ENCODE measurements at places on chromosomes 1 and 21. TPM values are rescaled to one million over a fixed set of nuclear protein-coding genes. Genes with fewer than 3 reads are reported as not detected.

DNA sequence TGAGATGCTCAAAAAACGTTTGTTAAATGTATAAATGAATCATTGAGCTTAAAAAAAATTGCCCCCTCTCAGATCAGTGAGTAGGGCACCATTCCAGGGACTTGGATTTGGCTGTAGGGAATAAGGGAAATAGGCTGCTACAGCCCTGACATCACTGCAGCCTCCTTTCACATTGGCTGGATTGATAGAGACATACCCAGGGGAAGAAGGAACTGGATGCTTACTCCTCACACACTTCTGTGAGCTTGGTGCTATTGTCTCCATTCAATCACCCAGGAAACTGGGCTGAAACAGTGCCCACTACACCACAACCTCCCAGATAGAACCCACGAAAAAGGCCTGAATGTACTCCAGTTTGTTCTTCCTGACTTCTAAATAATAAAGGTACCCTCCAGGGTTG, 87.2 kb downstream of the TGFBR3 start:
- H3K4me3 ChIP-seq = no peak overlapping the region
- peak; percentile 56 for DNase-seq
- no peaks in the 10 kb centered on the region for H3K27me3 ChIP-seq
- peaks cover 15% of the 10 kb centered on the region for H3K4me1 ChIP-seq
- H3K27ac ChIP-seq = peak overlapping the region; percentile 68
- H3K36me3 ChIP-seq = no peaks in the 10 kb centered on the region

GRCh38 chr1:211099393-211099792, 34.6 kb downstream of the KCNH1 start:
- H3K27me3 ChIP-seq = no peaks in the 10 kb centered on the region
- H3K36me3 ChIP-seq = no peaks in the 10 kb centered on the region
- no peak overlapping the region for H3K4me3 ChIP-seq
- DNase-seq = no peak
- no peak overlapping the region for H3K27ac ChIP-seq

- H3K27me3 ChIP-seq = no peaks in the 10 kb centered on the region
- H3K4me1 ChIP-seq = no peaks in the 10 kb centered on the region
- no peak overlapping the region for H3K4me3 ChIP-seq
- no peak for DNase-seq
- H3K27ac ChIP-seq = no peak overlapping the region
- H3K36me3 ChIP-seq = no peaks in the 10 kb centered on the region
These were observed 8.4 kb upstream of the MRPS6 start for GRCh38 chr21:34065027-34065426.

DNA sequence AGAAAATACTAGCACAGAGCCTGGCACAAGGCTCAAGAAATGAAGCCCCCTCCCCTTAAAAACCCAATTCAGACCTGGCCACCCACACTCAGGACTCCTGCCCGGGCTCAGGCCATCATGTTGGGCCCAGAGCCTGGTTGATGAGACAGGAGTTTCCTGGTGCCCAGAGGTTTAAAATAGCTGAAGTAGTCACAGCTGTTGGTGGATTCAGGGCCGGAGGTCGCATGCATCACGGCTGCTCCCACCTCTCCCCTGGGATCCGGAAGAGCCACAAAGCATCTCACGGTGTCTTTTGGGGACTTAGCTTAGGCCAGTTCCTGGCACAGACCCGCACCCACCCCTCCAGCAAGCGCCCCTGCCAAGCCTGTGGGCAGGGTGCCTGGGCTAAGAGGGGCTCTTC, 2.6 kb upstream of the PADI2 start:
- no peak for DNase-seq
- no peak overlapping the region for H3K4me3 ChIP-seq
- H3K27me3 ChIP-seq = peaks cover 29% of the 10 kb centered on the region
- peak overlapping the region; percentile 1 for H3K27ac ChIP-seq
- peaks cover 23% of the 10 kb centered on the region for H3K4me1 ChIP-seq

DNA sequence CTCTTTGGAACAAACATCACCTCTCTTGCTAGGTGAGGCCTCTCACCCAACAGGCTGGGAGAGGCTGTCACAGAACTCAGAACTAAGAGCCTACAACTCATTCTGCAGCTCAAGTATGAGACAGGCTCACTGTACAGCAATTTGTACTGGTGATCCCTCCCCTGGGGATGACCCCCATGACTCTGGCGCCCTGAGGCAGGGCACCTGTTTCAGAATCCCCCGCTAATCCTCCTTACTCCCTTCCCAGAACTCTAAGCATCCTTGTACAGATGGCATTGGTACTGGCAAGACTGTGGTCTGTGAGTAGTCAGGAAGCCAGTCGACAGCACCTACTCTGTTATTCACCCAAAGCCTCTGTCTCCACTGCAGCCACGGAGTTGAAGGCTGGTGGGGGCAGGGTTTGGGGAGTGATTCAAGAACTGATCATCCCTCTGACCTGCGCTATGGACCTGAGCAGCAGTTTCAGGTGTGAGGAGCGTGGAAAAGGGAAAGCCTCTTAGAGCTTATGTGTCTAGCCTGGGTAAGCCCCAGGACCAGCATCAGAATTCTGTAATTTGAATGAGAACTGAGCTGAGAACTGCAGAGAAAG, 655.5 kb downstream of the KIF26B start:
- no peak for DNase-seq
- no peaks in the 10 kb centered on the region for H3K27me3 ChIP-seq
- H3K4me1 ChIP-seq = peaks cover 43% of the 10 kb centered on the region
- H3K36me3 ChIP-seq = no peaks in the 10 kb centered on the region

GRCh38 chr1:19169642-19170041, 40.4 kb downstream of the UBR4 start:
- no peaks in the 10 kb centered on the region for H3K27me3 ChIP-seq
- no peaks in the 10 kb centered on the region for H3K4me1 ChIP-seq
- no peak overlapping the region for H3K4me3 ChIP-seq
- no peak for DNase-seq

DNA sequence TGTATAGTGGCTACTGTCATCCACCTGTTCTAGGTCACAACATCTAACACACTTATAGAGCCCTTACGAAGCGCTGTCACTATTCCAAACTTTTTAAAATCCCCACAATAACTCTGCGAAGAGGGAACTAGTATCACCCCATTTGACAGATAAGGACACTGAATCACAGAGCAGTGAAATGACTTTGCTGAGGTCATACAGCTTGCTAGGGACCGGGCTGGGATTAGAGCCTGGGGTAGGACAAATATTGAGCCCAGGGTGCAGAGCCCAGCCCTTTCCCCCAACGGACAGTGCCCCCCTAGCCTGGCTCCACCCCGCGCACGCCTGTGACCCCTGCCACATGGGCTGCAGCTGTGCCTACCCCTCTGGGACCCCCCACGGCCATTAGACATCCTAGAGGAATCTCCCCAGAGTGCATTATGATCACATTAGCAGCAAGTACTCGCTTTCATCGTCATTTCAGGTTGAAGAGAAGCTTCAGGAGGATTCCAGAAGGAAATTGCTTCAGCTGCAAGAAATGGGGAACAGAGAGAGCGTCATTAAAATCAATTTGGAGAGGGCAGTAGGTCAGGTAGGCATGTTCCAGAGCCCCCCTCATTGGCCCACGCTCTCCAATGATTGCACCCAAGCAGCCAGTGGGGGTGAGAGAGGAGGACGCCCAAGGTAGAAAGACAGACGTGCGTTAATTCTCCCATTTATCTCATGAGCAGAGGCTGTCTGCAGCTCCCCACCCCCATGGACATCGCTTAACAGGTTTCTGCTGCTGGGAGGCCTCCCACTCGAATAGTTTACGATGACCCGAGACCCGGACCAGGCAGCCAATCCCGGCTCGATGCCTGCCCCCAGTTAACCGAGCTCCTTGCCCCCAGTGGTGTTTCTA, 77.2 kb downstream of the FHAD1 start:
- H3K27ac ChIP-seq = no peak overlapping the region
- peaks cover 12% of the 10 kb centered on the region for H3K4me1 ChIP-seq
- no peaks in the 10 kb centered on the region for H3K27me3 ChIP-seq
- no peak overlapping the region for H3K4me3 ChIP-seq
- H3K36me3 ChIP-seq = no peaks in the 10 kb centered on the region

KRTAP21-2 gene
- polyA plus RNA-seq = not detected

SLFNL1 gene
- 0.73 TPM for polyA plus RNA-seq

GLUL gene
- 132 TPM for polyA plus RNA-seq

COL9A2 gene
- 5.9 TPM for polyA plus RNA-seq

Data from cardiac muscle cell (in vitro differentiated cells and primary cell).